ENCODE measurements at places on chromosomes 6 and 20.

GRCh38 chr6:44463728-44464450 lies 76.4 kb downstream of the CDC5L start:
- DNase-seq: no peak

- no peak for DNase-seq
Observed at GRCh38 chr6:86152546-86152945, 509.9 kb upstream of the SYNCRIP start.

- no peak for DNase-seq
Observed at GRCh38 chr6:20186981-20187380, 25.3 kb downstream of the MBOAT1 start.

- no peak for DNase-seq
Observed at GRCh38 chr6:20802596-20802995, 268.3 kb downstream of the CDKAL1 start.

- no peak for DNase-seq
Observed at GRCh38 chr6:37125774-37126492, 44.0 kb upstream of the PIM1 start.

DNA sequence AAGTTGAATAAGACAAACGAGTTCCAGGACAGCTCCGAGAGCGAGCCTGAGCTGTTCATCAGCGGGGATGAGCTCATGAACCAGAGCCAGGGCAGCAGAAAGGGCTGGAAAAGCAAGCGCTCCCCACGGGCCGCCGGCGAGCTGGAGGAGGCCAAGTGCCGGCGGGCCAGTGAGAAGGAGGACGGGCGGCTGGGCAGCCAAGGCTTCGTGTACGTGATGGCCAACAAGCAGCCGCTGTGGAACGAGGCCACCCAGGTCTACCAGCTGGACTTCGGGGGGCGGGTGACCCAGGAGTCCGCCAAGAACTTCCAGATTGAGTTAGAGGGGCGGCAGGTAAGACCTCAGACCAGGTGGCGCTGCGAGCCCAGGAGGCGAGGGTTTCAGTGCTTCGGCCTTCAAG lies 56.0 kb upstream of the TMEM181 start:
- DNase-seq: no peak

DNA sequence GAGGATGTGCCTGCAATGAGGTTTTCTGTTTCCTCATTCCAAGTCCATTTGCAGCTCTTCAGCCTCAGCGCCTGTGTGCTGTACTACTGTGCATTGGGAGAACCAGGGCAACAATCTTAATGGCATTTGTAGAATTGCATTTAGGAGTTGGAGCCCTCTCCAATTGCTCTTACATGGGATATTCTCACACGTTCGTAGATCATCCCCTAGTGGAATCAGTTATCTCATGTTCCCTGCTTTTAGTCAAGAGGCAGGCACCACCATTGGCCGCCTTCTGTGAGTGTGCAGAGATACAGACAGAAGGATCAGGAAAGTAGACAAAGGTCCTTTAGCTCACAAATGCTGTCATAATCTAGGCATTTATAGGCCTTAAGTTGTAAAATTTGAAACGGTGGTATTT lies 84.2 kb upstream of the RGS17 start:
- DNase-seq: no peak

- no peak for DNase-seq
Observed at GRCh38 chr6:158999154-158999665, 792 bp downstream of the RSPH3 start.

DNA sequence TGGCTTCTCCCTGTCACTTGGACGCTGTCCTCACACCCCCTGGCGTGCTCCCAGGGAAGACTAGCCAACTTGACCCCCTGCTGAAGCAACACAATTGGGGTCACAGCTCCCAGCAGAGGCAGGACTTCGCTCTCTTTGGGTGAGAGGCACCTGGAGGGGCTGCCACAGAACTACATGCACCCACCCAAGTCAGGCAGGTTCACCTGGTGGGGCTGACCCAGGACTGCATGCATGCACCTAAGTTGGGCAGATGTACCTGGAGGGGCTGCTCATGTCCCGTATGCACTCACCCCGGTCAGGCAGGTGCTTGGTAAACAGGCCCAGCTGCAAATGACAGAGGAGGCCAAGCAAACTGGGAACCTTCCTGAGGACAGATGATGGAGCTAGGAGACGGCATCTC lies 154.3 kb upstream of the RPS6KA2 start:
- no peak for DNase-seq

GRCh38 chr6:100850174-100850573 lies 31.0 kb downstream of the ASCC3 start:
- no peak for DNase-seq

GRCh38 chr6:15255481-15255880 lies 9.6 kb downstream of the JARID2 start:
- DNase-seq: no peak

- no peak for DNase-seq
Observed at GRCh38 chr6:161305860-161306259, 32.0 kb upstream of the AGPAT4 start.

GRCh38 chr6:112983713-112984261 lies 636.7 kb downstream of the RFPL4B start:
- no peak for DNase-seq

GRCh38 chr20:58996226-58996611 lies 10.8 kb downstream of the CTSZ start:
- DNase-seq: no peak

GRCh38 chr6:166939894-166940293 lies 16.5 kb downstream of the RNASET2 start:
- no peak for DNase-seq

DNA sequence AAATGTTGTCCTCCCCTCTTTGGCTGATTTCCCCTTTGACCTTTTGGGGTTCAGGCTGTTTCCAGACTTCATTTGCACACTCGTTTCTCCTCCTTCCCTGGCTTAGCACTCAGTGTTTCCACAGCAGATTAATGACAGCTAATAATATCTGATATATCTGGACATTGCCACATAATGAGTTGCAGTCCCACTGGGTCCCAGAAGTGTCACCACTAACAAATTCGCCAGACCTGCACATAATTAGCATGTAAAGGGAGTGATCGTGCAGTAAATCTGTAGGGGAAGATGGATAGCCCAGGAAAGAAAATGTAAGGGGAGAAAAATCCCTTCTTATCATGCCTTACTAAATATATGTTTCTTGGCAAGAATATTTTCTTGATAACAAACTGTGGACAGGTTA lies 922.1 kb downstream of the TFAP2A start:
- DNase-seq: no peak

DNA sequence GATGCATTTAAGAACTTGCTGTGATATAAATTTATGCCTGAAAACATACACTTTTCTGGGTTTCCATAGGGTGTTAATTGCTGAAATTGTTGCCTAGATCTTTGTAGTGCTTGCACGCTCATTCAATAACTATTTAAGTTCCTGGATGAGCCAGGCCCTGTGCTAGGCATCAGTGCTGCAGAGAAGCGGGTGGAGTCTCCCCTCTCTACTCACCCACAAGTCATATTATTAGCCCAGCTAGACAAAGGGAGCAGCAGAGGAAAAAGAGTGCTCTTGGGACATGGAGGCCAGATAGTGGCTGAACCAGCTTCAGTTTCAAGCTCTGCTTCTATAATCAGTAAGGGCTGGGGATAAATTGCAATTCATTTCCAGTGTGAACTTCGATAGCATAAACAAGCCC lies 329.1 kb downstream of the TFAP2B start:
- DNase-seq: no peak

DNA sequence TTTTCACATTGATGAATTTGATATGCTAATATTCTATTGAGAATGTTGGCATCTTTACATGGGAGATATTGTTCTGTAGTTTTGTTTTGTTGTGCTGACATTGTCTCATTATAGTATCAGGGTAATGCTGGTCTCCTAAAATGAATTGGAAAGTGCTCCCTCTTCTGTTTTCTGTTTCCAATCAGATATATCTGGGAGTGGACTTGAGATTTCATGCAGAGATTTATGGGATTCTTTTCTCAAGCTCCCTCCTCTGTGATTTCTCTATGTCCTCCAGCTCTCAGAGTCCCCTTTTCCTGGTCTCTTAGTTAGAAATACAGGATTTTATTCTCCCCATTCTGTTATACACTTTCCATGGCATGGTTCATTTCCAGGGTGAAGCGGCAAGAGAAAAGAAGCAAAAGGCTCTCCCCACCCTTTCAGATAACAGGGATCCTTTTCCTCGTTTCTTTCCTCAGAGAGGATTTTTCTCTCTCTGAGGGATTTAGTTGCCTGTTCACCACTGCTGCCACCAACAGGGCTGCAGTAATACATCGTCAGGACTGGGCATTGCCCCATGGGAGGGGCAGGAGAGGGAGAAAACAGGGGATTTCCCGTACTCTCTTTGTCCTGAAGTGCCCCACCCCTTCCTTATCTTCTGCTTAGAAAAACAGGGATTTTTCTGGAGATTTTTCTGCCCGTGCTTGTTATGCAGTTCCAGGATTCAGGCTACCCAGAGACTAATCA lies 59.3 kb upstream of the STMND1 start:
- peak; percentile 38 for DNase-seq

DNA sequence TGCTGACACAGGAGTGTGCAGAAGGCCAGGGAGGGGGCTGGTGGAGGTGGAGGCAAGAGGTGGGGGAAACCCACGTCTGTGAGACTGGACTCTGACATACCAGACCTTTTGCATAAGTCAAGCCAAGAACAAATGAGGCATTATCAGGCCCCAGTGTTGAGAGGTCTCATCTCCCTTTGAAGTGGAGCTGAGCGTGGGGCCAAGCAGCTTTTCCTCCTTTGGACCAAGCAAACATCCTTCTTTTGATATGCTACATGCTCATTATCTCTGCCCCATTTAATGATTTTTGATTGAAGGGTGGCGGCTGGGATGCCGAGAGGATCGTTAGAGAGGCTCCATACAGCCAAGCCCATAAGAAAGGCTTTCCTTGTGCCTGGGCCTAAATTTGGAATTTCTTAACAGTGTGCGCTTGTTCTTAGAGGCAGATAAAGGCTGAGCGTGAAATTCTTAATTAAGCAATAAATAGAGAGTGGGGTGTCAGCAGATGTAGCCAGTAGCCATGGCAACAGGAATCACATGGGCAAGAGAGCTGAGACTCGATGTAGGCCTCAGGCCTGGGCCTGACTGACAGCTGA lies 244.5 kb downstream of the PKHD1 start:
- DNase-seq: no peak

DNA sequence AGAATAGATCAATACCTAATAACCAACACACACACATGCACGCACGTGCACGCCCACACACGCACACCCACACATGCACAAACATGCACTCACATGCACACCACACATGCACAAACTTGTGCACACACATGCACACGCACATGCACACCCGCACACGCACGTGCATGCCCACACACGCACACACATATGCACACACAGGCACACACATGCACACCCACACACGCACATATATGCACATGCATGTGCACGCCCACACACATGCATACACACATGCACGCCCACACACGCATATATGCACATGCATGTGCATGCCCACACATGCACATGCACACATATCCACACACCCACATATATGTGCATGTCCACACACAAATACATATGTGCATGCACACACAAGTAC lies 26.2 kb upstream of the CHRNA4 start:
- DNase-seq: no peak

DNA sequence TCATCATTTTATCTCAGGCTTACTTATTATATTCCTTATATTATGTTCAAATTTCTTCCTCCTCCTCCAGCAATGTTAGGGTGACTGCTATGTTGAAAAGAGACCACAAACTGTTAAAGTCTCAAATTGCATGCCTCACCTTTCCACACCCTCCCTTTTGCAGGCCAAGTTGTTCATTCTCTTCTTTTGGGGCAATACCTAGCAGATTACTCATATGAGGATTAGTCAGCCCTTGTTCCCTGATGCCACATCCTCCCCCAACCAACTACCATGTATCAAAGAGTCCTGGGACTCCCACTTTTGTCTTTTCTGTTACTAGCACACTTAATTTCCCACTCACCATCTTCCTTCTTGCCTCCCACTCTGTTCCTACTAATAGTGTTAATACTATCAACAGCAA lies 434.7 kb downstream of the BCKDHB start:
- DNase-seq: peak; percentile 81

GRCh38 chr6:49326347-49326746 lies 136.7 kb downstream of the MMUT start:
- DNase-seq: no peak

GRCh38 chr6:129236001-129236517 lies 353.1 kb downstream of the LAMA2 start:
- no peak for DNase-seq

DNA sequence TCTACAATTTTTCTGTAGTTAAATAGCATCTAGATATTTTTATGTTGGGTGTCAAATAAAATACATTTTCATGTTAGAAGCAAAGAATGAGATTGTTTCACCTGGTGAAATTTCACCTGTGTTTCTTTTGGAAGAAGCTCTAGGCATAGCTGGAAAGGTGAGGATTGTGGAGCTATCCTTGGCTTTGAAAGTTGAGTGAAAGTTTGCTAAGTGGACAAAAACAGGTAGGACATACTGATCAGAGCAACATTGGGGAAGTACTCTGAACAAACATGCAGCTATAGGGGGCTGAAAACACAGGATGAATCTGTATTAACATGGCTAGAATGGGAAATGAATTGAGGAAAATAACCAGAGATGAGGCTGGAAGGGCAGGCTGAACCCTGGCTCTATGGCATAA lies 18.8 kb downstream of the CLVS2 start:
- DNase-seq: no peak

DNA sequence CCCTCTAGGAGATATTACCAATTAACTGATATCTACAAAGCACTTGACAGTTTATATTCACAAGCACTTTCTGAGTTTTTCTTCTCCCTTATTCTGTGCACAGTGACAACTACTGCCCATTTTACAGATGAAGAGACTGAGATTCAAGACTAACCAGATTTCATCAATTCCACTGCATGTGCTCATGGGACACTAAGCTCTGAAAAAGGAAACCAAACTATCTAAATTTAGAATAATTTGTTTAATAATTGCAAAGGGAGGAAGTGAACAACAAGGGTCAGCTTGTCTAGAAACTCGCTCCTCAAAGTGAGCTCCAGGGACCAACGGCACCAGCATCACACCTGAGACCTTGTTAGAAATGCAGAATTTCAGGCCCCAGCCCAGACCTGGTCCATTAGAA lies 50.8 kb upstream of the MYLIP start:
- no peak for DNase-seq

DNA sequence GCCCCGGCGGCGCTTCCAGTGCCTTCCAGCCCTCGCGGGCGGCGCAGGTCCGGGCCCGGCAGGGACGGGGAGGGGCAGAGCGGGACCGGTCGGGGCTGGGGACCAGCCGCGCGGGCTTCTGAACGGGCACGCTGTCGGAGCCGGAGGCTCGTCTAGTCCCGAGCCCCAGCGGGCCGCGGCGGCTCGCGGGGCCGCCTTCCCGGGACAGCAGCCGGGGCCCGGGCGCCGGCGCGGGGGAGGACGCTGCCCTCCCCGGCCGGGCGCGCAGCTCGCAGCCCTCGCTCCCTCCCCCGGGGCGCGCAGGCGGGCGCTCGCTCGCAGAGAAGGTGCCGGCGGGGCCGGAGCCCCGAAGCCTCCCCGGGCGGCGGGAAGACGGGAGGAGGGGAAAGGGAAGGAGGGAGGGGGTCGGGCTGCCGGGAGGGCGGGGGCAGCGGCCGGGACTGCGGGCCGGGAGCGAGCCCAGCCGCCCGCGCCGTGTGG lies 696 bp upstream of the SIRPA start:
- DNase-seq: no peak

All from HFF-Myc (cell line).